ENCODE measurements at places on chromosomes 6 and 20.
A peak's percentile ranks its signal among the peaks of the same experiment; 100 is the strongest.

DNA sequence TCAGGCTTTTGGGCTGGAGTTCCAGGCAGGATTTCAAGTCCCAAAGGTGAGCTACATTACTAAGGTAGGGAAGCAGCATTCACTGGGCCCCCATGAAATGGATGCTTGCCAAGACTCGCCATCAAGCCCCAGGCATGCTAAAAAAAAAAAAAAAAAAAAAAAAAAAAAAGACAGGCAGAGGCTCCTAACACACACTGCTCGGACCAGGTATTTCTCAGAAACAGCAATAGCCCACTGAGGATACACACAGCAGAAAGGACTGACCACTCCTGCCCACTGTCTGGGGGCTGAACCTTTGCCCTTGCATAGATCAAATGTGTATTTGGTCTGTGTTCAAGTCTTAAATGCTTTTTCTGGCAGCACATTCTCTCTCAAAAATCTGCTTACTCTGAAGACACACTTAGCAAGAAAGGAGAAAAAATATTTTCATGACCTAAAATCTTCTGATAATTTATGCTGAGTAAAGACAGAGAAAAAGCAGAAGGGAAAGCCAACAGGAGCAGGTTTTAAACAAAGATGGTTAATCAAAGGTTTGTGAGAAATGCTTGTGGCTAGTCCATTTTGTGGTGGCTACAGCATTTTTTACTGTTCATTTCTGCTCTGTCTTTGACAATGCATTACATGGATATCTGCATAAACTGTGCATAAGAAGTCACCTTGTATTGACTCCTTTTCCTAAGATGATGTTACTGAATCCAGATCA, 37.9 kb upstream of the BEND6 start:
- no peak for DNase-seq

DNA sequence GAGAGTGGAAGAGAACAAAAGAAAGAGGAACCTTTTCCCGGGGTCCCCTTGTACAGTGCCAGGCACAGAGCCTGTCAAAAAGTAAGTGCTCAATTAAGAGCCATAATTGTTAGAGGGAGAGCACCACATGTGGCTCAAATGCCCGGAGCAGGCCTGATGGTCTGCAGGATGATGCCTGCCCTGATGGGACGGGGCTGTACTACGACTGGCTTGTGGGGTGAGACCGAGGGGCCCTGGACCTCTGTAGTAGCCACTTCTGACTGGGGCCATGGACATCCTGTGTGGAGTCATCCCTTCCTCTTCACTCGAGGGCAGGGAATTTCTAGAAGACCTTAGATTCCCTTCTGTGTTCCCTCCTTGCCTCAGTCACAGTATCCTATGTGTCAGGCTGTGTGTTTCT, 47.9 kb downstream of the KCNK5 start:
- DNase-seq = no peak

GRCh38 chr6:73182021-73182607, 43.2 kb downstream of the KHDC1L start:
- DNase-seq = no peak

DNA sequence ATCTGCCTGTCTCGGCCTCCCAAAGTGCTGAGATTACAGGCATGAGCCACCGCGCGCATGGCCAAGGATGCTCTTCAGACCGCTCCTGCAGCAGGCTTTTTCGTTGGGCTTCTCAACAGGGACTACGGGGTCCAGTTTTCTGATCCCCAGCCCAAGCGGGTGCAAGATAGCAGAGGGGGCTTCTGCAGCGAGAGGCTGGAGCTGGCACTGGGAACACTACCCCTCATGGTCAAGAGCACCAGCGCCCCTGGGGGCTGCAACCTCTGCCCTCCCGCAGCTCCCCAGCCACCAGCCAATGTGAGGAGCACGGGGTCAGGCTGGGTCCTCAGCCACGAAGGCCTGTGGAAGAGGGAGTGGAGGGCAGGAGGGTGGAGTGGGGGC, 6.0 kb downstream of the CTSZ start:
- no peak for DNase-seq

DNA sequence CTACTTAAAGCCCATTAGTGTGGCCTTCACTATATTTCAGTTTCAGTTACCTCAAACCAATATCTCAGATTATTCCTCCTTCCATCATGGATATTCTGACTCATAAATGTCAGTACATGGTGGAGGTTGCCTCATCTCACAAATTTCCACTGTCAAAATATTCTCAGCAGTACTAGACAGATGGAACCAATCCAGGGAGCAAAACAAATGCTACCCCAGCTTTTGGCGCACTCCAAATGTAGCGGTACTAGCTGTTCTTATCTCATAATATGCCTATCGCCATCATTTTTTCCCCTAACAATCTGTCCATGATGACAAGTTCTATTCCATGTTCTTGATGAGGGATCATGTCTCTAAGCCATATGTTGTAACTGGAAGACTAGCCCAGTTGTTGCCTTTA, 1026.1 kb downstream of the KIF16B start:
- no peak for DNase-seq

DNA sequence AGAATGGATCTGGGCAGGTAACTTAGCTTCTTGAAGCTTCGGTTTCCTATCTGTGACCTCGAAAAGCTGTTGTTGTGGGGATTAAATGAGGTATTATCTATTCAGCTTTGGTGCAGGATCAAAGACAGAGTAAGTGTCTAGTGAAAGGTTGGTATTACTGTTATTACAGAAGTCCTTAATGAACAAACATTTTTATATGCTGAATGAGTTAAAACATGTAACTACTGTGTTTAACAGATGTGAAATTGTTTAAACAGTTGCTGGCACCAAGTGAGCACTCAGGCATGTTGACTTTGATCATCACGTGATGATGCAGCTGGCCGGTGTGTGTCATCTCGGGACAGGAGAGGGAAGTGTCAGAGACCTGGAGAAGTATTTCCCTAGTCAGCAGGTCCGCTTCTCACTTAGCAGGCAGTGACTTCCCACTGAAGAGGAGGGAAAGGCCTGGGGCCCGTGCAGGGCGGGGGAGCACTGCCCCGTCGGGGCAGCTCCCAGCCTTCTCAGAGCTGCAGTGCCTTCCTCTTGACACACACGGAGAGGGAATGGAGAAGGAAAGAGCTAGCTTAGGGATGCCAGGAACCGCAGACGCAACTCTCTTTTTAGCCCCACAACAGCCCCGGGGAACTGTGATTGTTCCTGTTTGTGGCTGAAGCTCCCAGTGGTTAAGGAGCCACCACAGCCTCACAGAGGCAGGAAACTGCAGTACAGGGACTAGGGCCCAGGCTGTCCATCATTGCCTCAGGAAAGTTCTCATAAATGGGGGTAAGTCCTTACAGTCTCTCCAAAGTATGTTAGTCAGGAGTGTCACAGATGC, 18.0 kb downstream of the TUBB2A start:
- peak; percentile 21 for DNase-seq

GRCh38 chr20:44646641-44647274, 4.7 kb downstream of the ADA start:
- DNase-seq = peak; percentile 32

DNA sequence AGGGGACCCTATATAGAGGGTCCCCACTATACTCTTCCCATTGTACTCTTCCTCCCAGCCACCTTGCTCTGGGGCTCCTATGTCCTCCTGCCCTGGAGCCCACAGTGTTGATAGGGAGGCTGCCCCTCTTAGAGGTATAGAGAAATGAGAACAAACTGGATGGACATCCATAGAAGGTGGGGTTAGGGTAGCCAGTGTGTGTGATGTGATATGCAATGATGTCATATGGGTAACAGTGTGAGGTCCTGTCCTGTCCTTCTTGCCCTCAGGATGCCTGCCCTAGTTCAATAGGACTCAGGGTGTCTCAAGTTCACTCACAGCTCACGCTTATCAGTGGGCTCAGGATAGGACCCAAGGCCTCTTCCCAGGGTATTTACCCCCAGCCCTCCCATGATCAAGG, 435 bp downstream of the PTCRA start:
- no peak for DNase-seq

GRCh38 chr6:89386917-89387491, 25.1 kb downstream of the RRAGD start:
- no peak for DNase-seq

- no peak for DNase-seq
Measured at GRCh38 chr6:62328607-62329006, 42.6 kb upstream of the KHDRBS2 start.

DNA sequence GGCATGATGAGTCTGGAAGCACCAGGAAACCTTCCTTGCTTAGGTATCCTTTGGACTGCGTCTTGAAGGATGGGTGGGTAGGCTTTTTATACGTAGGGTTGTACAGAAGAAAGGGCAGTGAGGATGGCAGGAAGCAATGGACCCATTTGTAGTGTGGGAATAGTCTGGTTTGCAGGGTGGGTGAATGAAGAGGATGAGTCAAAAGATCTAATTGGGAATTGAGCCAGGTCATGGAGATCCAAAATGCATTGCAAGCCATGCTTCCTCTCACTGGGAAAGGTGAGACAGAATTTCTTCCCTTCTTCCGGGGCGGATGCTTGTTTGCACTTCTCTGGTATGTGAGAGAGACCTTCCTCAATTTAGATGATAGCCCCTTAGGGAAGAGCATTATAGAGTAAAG, 10.1 kb upstream of the BTBD3 start:
- DNase-seq = no peak

- no peak for DNase-seq
Measured at GRCh38 chr6:143739341-143739851, 61.6 kb downstream of the PHACTR2 start.

DNA sequence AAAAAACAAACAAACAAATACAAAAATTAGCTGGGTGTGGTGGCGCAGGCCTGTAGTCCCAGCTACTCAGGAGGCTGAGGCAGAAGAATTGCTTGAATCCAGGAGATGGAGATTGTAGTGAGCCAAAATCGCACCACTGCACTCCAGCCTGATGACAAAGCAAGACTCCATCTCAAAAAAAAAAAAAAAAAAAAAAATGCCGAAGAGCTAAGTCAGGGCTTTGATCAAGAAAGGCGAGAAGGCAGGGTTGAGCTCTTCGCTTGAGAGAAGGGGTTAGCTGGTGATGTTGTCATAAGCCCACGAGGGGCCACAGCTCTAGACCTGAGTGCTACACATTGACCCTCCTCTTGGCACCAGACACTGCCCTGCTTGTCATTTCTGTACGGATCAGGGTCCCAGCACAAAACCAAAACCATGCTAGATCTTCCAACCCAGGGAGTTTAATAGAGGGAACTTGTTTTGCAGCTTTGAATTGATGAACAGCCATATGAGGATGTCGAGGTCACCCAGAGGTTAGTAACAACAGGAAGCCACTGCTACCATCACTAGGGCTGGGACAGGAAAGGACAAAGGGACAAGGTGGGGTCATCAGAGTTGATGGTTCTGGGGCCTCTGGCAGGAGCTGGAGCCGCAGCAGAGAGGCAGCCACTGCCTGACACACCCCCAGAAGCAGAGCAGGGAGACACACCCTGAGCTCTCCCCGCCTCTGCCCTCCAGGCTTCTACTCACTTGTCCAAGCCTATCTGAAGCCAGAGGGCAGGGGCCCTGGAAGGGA, 122.7 kb downstream of the SNX5 start:
- DNase-seq = no peak

DNA sequence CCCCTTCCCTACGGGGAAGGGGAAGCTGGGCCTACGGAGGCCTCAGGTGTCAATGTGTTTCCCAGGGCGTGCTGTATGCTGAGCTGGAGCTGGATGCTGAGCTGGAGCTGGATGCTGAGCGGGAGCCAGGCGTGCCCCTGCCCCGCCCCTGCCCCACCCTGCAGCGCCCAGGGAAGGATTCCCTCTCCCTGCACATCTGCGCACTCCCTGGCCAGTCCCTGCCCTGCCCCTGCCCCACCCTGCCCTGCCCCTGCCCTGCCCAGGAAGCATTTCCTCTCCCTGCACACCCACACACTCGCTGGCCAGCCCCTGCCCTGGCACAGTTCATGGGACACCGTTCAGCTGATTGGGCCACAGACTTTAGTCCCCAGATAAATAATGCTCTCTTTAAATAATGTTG, 196.8 kb downstream of the SMOC2 start:
- no peak for DNase-seq

DNA sequence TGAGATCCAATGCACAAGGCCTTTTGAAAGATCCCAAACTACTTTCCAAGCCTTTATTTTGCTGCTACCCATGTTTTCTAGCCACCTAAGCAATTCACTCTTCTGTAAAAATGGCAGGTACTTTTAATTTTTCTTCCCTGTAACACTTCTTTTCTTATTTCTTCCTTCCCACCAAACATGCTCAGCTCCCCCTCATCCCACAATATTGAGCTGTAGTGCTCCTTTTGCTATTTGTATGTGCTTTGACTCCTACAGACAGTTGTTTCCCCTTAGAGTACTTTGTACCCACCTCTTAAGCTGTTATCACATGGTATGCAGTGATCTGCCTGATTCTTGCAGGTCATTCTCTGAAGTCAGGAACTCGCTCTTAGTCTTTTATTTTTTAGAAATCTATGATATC, 49.3 kb downstream of the QKI start:
- DNase-seq = no peak

- DNase-seq = no peak
Measured at GRCh38 chr6:170186941-170187668, 103.8 kb downstream of the DLL1 start.

DNA sequence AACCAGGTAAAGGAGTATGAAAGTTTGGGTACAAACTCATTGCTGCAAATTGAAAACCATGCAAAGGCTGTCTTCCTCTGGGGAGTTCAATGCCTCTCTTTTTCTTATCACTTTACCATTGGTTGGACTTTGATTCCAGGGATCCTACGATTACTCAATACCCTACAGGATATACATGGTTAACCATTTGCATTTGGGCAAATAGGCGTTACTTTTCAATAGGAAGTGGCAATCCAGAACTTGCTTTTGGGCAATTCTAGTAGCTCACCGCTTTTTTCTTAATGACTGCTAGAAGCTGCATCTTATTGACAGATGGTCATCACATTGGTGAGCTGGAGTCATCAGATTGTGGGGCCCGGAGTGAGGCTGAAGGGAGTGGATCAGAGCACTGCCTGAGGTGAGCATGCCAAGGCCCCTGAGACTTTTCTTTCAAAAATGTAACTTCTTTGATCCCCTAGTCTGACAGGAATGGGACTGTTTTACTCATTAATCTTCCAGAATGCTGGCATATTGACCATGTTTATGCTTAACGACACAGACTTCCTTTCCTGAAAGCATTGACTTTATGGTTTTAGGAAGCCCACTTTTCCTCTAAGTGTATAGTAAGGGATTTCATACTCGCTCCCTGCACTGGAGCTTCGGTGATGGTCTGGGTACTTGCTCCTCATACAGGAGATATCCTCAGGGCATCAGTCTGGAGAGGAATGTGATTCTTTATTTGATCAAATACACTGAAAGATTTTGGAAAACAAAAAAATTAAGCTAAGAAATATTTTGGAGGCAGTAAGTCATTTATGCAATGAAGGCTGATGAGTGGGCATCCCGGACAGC, at the start of gene CCR6:
Gene CCR6, plus strand, starts transcription at position 270 of the 831 bp plus-strand sequence. CDS start 13,039 bp downstream, outside the sequence.
- no peak for DNase-seq

GRCh38 chr20:10519361-10520046, 84.4 kb downstream of the SLX4IP start:
- no peak for DNase-seq

GRCh38 chr6:138393871-138394783, 9.9 kb upstream of the HEBP2 start:
- DNase-seq = peak; percentile 16

GRCh38 chr20:51416532-51417249, 125.8 kb downstream of the NFATC2 start:
- no peak for DNase-seq

DNA sequence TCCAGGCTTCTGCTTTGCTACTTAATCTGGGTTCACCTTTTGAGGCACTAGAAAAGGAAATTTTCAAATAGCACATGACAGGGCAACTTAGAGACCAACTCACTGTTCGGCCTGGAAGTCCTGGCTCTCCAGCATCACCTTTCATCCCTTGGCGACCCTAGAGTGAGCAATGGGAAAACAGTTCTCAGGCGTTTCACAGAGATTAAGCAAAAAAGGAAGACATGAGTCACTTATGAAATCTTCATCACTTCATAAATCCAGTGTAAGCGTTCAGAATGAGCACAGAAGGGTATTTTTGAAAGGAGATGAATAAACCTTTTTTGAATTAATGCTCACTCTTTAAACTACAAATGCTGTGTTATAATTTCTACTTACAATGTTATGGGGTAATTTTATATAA, 104.0 kb downstream of the COL12A1 start:
- no peak for DNase-seq

Measured in hematopoietic multipotent progenitor cell treated with erythropoietin and hydrocortisone succinate and interleukin-3 and kit ligand, for 6 days (in vitro differentiated cells).